ENCODE measurements at places on chromosomes 6 and 20.

DNA sequence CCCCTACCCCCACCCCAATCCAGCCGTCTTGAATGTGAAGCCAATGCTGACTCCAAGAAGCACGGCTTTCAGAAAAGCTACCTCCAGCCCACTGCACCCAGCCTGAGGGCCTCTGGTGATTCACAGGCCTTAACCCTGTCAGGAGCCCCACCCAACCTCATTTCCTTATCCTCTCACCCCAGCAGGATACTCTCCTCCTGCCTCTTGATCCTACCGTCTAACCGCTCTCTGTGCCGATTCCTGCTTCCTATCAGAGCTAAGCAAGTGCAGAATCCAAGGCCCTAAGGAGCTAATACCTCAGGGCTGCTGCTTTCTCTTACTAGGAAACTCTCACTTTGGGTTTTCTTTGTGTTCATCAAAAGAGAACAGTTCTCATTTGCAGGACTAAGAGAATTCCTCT, 47.2 kb downstream of the TRERF1 start:
- DNase-seq = no peak

DNA sequence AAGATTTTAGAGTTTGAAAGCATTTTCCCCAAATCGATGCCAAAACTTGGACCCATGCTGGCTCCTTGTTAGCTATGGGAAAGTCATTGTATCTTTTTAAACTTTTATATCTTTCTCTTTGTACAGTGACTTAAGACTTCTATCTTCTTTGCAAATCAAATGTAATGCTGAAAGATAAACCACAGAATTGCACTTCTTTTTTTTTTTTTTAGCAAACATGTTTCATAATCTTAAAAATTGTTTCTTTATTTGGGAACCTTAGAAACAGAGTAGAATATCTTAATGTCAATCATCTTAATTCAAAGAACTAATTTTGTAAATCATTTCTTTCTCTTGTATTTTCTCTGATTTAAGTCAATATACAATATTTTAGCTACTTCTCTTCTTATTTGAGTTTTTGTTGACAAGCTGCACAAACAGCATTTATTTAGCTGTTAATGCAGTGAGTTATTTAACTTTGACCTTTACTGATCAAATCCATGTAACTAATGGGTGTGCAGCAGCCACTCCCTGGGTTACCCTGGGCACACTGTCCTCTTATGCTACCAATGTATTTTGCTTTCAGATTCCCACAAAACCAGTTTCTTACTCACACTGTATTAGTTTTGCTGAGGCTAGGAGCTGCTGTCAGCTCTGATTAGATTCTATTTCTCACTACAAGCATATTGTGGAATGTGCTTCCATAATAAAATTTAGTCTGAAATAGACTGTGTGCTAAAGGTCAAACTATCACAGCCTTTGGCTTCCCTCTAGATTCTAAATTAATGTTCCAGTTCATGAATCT, 279.6 kb downstream of the ADGB start:
- DNase-seq = no peak

DNA sequence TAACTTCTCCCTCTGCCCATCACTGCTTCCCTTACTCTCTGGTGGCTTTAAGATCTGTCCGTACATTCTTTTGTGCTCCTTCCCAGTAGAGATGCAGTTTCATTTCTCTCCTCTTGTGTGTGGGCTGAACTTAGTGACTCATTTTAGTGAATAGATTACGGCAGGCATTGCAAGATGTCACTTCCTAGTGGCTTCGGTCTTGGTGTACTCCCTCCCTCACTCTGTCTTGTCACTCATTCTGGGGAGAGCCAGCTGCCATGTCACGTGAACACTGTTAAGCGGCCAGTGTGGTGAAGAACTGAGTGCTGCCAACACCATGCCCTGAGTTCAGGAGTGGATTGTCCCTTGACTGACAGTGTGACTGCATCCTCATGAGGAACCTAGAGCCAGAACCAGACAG, 115.9 kb downstream of the OTOR start:
- no peak for DNase-seq

DNA sequence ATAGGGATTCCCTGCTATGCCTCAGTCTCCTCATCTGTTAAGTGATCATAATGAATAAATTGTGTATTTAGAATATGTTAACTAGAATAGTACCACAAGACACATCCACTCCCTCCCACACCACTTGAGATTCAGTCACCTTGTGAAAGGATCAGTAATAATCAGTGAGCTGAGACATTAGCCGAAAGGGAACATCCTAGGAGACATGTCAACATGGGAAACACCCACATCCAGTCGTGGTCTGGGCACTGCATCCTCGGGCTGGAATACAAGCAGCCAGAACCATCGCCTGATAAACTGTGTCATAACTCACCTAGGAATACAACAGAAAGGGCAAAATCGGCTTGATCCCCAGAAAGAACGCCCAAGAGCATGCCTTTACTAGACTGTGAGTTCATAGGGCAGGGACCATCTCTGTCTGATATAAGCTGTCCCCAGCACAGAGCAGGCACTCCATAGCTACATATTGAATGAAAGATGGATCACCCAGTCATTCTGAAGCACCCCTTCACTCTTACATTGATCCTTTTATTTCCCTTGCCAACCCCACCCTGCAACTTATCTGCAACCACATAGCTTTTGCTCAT, 23.9 kb downstream of the RIPOR2 start:
- no peak for DNase-seq

- DNase-seq = peak; percentile 18
Measured at GRCh38 chr6:168132531-168133167, 53.6 kb upstream of the FRMD1 start.

DNA sequence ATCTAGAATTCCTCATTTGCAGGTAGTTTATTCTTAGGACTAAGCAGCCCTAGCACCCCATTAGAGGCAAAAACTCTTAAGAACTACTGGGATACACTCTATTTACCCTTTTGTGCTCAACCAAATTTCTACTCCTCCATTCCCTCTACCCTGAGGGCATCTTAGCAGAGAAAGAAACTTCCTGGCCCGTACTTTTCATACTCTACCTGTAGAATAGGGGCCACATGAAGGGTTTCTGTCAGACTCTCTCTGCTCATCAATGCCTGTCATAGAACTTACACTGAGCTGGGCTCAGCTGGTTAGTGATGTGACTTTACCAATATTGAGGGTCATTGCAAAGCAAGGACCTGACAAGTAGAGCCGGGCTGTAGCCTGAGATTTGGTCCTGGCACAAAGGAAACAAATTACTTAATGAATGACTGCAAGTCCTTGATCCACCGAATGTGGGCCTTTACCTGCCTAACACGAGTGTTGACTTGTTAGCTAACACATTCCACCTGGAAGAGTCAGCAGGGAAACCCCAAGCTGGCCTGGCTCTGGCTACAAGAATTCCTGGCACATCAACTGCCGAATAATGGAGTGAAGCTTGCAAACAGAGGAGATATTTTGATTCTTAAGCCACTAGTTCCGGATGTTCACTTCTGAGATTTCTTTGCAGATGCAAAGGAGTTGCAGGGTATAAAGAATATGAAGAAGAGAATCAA, 280.5 kb upstream of the JAG1 start:
- no peak for DNase-seq

DNA sequence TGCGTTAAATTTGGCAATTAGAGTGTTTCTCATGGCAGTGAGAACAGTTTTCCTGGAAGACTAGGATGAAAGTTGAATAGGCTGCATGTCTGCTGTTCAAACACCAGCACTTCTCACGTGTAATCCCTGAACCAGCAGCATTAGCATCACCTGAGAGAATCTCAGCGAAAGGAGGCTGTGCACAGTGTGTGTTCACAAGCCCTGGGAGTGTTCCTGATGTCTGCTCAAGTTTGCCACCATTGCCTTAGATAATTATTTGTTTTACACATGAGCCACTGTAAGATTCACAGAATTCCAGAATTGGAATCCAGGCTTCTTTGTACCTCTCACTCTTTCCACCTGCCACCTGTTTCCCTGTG, 117.3 kb downstream of the JARID2 start:
- no peak for DNase-seq

DNA sequence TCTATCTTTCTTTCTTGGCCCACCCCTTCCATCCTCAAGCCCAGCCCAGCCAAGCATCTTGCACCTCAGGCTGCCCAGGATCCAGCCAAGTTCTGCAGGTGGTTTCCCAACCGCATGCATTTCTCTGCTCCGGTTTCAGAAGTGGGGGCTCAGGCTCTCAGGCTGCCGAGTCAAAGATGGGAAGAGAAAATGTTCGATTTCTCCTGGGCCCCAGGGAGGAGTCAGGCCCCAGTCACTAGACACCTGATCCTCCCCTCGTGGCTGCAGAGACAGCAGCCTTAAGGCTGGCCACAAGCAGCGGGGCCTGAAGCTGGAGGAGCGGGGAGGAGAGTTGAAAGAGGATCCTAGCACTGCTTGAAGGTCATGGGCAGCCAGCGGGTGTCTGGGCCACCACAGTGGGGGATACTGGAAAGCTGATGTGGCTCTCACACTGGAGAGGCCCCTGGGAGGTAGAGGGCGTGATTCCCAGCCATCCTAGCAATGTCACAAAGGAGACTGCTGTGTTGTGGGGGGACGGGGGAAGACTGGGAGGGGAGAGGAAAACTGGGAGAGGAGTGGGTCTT, 42.2 kb upstream of the ZFAND3 start:
- no peak for DNase-seq

- DNase-seq = no peak
Measured at GRCh38 chr20:50340541-50340940, 149.9 kb downstream of the CEBPB start.

GRCh38 chr6:106181664-106182418, 95.7 kb downstream of the PRDM1 start:
- no peak for DNase-seq

- no peak for DNase-seq
Measured at GRCh38 chr6:52403627-52404026, 16.5 kb upstream of the EFHC1 start.

DNA sequence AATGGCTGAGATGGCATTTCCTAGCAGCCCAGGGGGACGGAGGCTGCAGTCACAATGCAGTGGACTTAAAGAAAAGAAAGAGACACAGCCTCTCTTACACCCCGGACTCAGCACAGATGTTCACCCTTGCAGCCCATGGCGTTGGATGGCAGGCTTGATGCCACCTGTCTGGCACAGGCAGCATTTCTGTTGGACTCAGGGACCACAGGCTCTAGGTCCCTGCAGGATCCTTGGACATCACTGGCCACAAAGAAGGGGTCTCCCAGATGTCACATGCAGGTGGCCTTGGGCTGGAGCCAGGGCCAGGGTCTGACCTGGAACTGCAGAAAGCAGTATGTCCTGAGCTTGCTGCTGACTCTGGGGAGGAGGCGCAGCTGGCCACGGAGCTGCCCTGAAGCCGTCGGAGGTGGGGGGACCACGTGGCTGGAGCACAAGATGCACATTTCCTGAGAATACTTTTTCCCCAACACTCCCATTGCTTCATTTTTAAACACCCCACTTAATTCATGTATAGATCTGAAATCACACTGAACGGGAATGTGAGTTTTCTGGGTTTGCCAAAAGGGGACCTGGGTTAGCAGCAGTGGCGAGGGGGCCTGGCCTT, 102.3 kb upstream of the SULF2 start:
- no peak for DNase-seq

- DNase-seq = no peak
Measured at GRCh38 chr6:89287351-89288028, 27.6 kb downstream of the GABRR2 start.

Data from thyroid gland (tissue), 4 donors.